Activated CD4-positive, alpha-beta memory T cell treated with anti-CD3 and anti-CD28 coated beads for 36 hours (primary cell): ENCODE measurements at places on chromosomes 13 and 19. TPM values are rescaled to one million over a fixed set of nuclear protein-coding genes. Genes with fewer than 3 reads are reported as not detected.

The CEACAM7 gene
- not detected for total RNA-seq

DNA sequence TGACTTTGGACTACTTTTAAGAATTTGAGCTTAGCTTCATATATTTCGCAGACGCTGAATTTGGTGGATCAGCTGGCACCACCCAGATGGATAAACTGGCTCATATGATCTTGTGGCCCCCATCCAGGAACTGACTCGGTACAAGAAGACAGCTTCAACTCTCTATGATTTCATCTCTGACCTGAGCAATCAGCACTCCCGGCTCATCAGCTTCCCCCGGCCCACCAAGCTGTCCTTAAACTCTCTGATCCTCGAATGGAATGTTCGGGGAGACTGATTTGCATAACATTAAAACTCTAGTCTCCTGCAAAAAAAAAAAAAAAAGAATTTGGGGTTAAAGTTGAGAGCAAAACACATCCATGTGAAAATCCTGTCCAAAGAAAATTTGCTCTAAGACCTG, 71.4 kb upstream of the IRS2 start:
- no peak for DNase-seq

DNA sequence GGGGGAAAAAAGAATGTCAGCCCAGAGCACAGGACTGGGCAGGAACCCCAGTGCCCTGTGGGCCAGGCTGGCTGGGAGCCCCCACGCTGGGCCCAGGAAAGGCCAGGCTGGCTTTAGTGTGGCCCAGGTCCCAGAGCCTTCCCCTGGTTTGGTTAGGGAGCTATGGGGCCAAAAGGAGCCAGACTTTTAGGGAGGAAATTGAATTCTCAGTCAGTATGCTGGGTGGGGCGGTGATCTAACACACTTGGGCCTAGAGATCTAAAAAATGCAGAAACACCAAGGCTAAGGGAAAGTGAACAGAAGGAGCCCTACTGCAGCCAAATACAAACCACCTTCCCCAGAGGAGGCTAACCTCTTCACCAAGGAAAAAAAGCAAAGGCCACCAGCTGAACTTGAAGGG, 137.5 kb downstream of the CRYL1 start:
- no peak for DNase-seq

DNA sequence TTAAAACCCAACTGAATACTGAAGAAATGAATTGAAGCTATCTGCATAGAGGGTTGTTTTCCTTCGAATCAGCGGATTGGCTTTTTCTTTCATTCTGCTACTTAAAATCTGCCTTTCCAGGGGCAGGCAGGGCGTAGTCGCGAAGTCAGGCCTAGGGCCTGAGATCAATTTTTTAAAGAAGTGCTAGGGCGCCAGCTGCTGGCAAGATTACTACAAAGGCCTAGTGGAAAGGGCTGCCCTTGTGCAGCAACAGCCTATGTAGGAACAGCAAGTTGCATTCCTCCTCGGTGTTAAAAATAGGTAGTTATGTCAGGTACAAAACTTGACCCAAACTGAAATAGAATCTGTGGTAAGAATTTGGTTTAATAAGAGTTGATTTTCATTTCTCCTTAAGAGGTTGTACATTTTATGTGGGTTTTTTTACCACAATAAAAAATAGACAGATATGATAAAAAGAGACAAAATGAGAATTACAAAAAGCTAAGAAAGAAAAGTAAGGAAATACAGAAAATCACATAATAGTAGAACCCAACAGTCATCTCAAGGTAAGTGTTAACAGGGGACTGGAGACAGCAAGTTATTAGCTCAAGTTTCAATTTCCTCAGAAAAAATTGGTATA, 9.5 kb upstream of the URAD start:
- DNase-seq = peak; percentile 59

DNA sequence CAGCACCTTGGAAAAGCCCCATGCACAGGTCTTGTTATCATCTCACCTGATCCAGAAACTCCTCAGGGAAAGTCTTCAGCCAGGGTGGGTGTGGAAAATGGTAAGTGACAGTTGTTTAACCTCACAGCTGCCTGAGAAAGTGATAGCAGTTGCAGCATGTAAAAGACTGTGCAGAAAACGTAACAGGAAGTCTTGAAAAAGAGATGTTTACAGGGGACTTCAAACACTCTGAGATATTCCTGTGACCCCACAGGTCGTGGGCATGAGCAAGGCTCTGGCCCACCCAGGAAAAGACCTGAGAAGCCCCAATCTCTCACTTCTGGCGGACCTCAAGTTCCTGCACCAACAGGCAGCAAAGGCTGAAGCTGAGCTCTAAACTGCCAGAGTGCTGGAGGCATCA, 826.9 kb downstream of the UQCRFS1 start:
- DNase-seq = no peak
